Fibroblast of skin of left quadriceps (primary cell): ENCODE measurements at places on chromosomes 6 and 20.

- DNase-seq, result no peak
Observed at GRCh38 chr6:164216839-164217238, 802.3 kb downstream of the QKI start.

DNA sequence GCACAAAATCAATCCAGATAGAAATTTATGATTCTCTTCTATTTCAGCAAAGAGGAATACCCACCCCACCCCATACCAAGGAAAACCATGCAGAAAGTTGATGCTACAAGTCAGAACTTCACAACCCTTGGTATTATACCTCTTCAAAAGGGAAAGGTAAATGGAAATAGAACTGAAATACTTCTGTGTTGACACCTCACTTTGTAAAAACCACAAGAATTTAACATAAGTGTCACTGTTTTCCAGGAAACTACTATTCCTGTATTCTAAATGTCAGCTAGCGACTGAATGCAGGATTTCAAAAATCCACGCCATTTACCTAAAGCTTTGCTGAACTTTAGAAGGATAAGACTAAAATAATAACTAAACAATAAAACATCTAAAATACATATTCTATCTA, 3.6 kb downstream of the CPNE1 start:
- DNase-seq, result no peak

- peak; percentile 57 for DNase-seq
Observed at GRCh38 chr6:36029464-36029863, 1.9 kb downstream of the MAPK14 start.

DNA sequence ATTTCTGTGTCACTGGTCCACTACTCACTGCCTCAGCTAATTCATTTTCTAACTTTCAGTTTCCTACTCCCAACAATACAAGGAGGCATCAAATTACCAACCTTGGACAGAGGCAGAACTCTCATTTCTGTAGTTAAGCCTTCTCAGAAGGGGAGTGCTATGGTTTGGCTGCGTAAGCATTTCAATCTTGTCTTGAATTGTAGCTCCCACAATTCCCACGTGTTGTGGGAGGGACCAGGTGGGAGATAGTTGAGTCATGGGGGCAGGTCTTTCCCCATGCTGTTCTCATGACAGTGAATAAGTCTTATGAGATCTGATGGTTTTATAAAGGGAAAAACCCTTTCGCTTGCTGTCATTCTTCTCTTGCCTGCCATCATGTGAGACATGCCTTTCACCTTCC, 22.9 kb downstream of the HLA-DRA start:
- DNase-seq, result no peak
